ENCODE measurements at places on chromosomes 13 and 19.

DNA sequence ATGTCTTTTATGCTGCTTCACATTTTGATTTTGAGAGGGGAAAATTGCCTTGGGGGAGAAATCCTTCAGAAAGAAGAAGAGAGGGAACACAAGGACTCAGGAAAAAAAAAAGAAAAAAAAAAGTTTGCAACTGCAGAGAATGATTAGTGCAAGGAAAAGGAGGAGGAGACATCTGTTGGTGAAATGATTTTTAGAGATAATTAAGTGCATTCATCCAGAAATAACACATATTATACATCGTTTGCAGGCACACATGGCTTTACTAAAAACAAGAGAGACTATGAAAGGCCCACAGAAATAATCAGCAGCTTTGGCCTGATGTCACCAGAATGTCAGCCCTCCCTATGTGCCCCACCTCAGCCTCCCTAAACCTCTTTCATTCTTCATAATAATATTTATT, 1058.2 kb downstream of the PCDH9 start:
- DNase-seq: no peak

DNA sequence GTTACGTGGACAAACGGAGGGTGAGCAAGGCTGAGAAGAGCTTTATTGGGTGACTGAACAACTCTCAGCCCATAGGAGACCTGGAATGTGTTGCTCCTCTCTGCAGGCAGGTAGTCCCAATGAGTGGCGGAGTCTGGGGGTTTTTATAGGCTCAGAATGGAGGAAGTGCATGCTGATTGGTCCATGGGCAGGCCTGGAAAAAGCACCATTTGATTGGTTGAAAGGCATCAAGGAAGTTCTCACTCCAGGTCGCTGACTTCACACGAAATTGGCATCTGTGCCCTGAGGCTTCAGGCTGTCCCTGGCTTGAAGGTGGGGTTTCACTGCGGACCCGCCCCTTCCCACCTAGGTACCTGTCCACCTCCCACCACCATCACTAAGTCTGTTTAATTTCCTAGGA, 65.4 kb downstream of the SPATA13 start:
- no peak for DNase-seq

GRCh38 chr13:104318121-104318520, 1251.9 kb upstream of the SLC10A2 start:
- DNase-seq: no peak

- no peak for DNase-seq
Observed at GRCh38 chr19:31326329-31327028, 22.8 kb downstream of the TSHZ3 start.

- no peak for DNase-seq
Observed at GRCh38 chr13:99390601-99391000, 83.4 kb upstream of the GPR183 start.

- DNase-seq: no peak
Observed at GRCh38 chr13:98976338-98976737, 1.5 kb downstream of the DOCK9 start.

DNA sequence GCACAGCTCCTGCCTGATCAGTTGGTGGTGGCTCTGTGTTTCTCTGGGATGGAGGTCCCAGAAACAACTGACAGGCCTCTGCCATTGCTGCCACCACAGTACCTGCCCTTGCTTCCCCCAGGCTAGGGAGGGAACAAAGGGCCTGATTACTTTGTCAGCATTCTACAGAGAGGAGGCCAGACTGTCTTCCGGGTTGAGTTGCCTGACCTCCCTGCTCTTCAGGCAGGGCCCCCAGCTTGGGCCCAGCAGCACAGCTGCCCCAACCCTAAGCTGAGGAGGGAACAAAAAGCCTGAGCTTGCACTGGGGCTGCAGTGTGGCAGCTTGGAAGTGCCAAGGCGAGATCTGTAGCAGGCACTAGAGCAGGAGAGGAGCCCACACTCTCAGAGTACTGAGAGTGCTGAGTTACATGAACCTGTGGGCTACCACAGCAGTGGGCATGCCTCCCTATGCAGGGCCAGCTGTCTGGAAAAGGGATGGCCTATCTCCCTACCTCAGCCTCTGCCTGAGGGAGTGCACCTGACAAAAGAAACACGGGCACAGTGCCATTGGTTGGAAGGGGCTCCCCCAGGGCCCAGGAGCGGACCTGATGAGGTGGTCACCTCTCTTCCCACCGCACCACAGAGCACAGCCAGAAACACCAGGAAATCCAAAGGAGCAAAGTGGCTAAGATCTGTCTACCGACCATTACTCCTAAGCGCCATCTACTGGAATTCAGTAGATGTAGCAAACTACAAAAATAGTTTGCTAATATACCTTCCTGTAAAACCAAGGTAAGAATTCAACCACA, 24.4 kb downstream of the SLC25A15 start:
- no peak for DNase-seq

DNA sequence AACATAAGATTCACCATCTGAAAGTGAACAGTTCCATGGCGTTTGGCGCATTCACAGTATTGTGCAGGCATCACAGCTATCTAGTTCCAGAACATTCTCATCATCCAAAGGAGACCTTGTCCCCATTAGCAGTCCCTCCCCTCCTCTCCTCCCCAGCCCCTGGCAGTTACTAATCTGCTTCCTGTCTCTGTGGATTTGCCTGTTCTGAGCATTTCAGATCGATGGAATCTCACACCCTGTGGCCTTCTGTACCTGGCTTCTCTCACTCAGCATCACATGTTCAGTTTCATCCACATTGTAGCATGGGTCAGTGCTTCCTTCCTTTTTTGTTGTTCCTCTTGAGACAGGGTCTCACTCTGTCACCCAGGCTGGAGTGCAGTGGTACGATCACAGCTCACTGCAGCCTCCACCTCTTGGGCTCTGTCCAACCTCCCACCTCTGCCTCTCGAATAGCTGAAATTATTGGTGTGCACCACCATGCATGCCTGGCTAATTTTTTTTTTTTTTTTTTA, 34.6 kb downstream of the CRTC1 start:
- no peak for DNase-seq

DNA sequence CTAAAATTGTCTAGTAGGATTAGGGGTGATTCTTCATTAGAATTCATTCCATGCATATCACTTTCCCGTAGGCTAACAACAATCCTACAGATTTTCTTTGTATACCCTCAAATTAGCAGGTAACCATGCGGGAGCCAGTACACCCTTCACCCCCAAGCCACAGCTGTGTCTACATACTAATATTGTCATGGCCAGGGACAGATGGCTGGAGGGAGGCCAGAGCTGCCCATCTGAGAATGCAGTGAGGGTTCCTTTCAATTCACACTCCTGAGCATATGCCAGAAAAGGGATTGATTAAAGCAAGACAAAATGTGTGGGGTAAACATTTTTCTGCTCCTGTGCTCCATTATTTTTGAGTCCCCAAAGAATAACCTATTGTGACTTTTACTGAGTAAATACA, 68.9 kb downstream of the FREM2 start:
- DNase-seq: no peak

DNA sequence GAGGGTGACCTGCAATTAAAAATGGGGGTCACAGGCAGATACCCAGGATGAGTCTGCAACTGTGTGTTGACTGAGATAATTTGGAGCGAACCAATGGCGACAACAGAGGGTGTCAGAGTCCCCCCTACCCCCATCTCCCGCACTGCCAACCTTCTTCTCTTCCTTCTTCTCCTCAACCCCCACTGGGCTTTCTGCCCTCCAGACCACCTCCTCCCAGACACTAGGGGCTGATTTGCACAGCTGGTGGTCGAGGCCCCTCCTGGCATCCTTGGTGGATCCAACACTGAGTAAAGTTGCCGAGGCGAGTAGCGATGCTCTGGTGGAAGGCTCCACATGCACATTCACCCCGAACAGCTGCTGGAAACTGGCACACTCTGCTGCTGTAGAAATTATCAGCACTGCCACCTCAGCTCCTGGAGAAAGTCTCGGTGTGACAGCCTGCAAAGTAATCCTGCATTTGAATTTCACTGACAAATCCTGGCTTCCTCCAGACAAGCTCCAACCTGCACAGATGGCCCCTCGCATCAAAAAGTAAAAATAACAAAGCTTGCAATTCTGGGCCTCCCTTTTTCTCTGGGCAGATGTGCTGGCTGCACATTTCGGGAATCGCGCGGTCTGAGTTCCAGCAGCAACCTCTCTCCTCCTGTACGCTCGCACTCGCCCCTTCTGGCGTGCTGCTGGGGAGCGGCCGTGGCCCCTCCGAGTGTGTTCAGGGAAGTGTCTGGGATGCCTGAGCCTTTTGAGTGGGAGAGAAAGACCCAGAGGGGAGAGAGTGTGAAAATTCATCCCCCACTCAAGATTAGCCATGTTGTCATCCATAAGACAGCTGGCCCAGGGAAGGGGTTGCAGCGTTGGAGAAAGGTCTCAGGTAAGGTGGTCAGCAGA, 28.5 kb downstream of the CCNE1 start:
- DNase-seq: no peak

GRCh38 chr13:106523576-106523975, 11.9 kb downstream of the EFNB2 start:
- peak; percentile 36 for DNase-seq

DNA sequence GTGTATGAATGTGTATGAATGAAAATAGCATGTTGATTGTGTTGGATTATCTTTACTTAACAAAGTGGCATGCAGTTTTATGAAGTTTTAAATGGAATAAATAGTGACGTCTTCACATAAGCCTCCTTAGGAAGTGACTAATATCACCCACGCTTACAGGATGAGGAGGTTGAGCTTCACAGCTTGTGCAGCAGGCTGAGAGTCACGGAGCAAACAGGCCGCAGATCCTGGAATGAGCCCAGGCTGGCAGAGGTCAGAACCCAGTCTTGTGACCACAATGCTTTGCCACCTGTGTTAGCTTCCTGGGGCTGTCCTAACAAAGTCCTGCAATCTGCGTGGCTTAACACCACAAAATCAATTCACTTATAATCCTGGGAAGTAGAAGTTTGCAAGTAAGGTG, 20.8 kb downstream of the LAIR2 start:
- no peak for DNase-seq

DNA sequence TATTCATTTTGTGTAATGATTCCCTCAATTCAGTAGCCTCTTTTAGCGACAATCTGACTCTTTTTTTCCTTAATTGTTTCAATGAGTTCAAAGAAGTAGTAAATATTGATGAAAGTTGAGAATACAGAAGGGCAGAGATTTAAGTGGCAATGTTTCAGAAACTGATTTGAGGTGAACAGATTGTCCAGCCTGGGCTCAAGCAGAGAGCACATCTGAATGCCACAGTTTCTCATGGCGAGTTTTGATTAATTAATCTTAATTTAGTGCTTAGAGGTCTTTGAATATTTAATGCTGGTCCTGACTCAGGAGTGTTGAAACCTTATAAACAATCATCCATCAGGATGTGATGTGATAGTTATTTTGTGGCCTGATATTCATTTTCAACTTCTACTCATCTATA, 890.7 kb upstream of the SLITRK6 start:
- DNase-seq: no peak

DNA sequence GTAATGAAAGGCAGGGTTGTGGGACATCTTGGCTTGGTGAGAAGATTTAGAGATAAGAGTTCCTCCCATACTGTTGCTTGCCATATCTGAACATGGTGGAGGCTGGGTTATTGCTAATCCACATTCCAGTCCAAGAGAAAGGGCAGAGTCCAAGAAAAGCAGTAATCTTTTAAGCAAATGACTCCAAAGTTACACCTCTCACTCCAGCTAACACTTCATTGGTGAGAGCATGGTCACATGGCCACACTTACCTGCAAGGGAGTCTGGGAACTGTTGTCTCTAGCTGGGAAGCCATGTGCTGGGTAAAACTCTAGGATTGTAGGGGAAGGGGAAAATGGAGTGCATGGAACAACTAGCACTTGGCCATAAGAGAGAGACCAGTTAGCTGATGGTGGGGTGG, 5.6 kb downstream of the C19orf81 start:
- DNase-seq: no peak

- DNase-seq: no peak
Observed at GRCh38 chr13:20043207-20043925, 84.8 kb downstream of the ZMYM2 start.

- no peak for DNase-seq
Observed at GRCh38 chr19:55958356-55958755, 10.7 kb downstream of the NLRP8 start.

- no peak for DNase-seq
Observed at GRCh38 chr19:6800991-6801484, 28.5 kb downstream of the VAV1 start.

DNA sequence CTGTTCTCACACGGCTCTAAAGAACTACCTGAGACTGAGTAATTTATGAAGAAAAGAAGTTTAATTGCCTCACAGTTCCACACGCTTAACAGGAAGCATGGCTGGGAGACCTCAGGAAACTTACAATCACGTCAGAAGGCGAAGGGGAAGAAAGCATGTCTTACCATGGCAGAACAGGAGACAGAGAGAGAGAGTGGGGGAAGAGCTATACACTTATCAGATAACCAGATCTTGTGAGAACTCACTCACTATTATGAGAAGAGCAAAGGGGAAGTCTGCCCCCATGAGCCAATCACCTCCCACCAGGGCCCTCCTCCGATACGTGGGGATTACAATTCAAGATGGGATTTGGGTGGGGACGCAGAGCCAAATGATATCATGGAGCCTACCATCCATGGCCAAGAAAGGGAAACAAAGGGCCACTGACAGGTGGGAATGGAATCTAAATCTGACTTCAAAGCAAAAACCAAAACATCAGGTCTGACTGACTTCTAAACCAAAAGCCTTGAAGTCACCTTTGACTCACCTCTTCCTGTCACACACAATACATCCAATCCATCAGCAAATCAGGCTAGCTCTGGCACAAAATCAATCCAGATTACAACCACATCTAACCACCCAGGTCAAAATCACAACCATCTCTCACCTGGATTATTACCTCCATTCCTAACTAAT, 189.7 kb downstream of the ENOX1 start:
- no peak for DNase-seq

- no peak for DNase-seq
Observed at GRCh38 chr19:7505288-7505681, 10.6 kb upstream of the ZNF358 start.

DNA sequence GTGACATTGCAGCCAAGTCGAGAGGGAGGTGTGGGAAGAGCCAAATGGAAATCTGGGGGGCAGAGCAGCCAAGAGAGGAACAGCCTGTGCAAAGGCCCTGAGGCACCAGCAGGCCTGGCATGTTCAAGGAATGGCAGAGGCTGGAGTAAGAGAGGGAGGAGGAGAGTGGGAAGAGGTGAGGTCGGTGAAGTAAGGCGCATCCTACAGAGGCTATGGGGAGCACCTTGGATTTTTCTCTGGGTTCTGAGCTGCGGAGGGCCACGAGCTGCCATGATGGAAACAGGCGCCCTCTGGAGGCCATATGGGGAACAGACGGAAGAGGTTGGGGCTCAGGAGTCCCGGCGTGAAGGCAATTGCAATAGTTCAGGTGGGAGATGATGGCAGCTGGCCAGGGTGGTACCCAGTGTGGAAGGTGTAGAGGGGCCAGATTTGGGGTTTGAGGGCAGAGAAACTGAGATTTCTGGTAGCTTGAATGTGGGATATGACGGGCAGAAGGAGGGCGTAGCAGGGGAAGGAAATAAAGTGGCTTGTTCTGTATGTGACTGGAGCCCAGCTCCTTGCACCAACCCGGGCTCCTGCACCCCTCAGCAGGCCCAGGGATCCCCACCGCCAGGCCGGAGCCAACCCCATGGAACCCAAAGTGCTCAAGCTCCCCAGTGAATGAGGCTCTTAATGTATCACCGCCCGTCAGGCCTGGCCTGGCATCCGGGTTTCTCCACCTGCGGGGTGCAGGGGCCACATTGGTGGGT, 20.5 kb upstream of the STRN4 start:
- no peak for DNase-seq

All from hippocampal formation (tissue), 2 donors.